ENCODE measurements at places on chromosomes 2 and 18.

- no peak for DNase-seq
Observed at GRCh38 chr2:177772529-177772928, 300.0 kb downstream of the PDE11A start.

DNA sequence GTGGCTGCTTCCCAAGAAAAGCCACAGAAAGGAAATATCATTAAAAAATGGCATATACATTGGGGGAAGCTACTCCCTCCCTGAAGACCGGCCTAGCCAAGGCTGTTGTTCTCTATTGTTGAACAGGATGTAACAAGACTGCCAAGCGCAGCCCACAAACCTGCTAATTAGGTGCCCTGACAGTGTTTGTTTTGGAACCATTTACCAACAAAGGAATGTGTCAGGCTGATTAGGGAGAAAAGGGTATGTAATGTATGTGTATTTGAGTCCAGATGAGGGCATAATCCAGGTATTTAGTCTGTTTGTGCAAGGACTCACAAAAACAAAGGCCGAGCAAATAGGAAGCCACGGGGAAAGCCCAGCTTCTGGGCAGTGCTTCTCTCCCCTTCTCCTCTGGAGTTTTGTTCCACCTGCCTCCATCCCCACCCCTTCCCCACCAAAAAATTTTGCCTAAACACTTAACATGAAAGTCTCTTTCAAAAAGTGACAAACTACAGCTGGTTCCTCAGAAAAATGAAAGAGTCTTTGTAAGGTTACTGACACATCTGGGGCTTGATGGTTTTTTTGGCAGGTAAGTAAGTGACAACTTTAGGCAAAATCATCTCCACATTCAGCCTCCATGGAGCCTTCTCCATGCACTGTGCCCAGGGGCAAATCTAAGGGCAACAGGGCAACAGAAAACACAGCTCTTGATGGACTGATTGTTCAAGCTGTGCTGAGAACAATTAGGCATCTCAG is 78.3 kb upstream of the FZD5 start:
- no peak for DNase-seq

DNA sequence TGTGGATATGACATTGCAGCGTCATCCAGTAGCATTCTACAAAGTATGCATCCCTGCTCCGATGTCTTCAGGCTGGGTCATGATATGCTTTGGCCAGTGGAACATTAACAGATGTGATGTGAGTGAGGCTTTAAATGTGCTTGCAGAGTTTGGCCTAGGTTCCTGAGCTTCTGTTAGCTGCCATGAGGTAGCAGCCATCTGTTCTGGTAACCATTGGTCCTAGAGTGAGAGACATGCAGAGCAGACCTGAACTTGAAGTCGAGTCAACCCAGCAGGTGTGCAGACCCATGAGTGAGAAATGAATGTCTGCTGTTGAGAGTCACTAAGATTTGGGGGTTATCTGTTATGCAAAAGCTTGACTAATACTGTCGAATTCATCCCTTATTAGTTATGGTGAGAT is 73.8 kb upstream of the NABP1 start:
- no peak for DNase-seq

- DNase-seq: no peak
Observed at GRCh38 chr18:3966642-3967358, 488.3 kb downstream of the DLGAP1 start.

DNA sequence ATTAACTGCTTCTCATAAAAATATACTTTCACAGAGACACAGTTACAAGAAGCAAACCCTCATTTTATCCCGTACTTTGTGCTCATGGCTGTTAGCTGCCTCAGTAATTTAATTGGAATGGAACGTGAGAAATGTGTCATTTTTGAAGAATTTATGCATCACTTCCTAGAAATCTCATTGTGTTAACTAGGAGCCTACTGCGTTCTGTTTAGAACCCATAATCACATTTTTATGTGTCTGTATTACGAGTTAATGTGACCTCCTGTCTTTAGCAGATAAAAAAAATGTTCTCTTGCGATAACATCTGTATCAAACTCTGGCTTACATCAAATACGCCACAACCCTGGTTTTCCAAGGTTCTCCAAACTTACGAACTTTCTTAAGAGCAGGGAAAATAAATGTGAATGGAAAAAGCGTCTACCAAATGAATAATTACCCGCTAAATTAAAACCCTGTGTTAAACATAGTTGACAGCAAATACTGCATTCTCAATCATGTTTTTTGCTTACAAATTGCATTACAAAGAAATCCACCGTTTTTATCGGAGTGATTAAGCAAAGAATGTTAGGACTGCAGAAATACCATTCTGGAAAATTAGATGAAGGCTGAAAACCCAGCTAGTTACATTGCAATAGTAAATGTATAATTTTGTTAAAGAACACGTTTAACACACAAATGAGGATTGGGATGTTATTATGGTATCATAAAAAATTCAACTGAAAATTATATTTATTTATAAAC is 12.1 kb upstream of the GBX2 start:
- no peak for DNase-seq

DNA sequence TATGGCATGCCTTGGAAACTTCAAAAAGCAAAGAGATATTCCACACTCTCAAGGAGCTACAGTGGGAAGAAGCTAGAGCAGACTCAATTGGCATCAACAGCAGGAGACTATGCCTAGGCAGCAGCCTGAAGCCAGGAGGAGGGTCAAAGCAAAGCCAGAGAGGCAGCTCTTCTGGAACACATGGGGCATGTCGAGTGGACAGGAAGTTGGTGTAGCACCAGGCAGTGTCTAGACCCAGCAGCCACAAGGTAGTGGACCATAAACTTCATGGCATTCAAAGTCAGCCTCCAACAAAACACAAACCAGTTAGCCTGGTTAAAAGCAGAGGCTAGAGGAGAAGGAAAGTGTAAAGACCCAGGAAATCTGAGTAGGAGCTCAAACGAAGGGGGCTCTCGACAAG is 311.2 kb upstream of the PKDCC start:
- no peak for DNase-seq

GRCh38 chr2:236977852-236978398 is 107.8 kb upstream of the COPS8 start:
- DNase-seq: no peak

- DNase-seq: no peak
Observed at GRCh38 chr2:192828175-192828574, 633.4 kb upstream of the TMEFF2 start.

All from hematopoietic multipotent progenitor cell treated with erythropoietin and hydrocortisone succinate and interleukin-3 and kit ligand, for 17 days (in vitro differentiated cells).